ENCODE measurements at places on chromosomes 12 and 14. TPM values are rescaled to one million over a fixed set of nuclear protein-coding genes. Genes with fewer than 3 reads are reported as not detected.

DNA sequence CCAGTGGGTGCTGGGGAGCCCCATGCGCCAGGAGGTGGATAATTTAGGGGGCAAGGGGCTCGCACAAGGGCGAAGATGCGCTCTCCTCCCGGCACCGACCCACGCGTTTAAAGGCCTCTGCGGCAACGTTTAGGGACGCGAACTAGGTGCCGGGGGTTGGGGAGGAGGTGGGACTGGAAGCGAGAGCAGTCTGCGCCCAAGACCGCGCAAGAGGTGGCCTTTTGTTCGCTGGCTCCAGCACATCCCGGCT lies 1.3 kb downstream of the SLC38A1 start:
- peaks cover 17% of the 10 kb centered on the region for H3K27me3 ChIP-seq
- peak overlapping the region; percentile 67 for H3K4me3 ChIP-seq
- DNase-seq, result no peak
- H3K4me1 ChIP-seq, result peaks cover 16% of the 10 kb centered on the region
- no peaks in the 10 kb centered on the region for H3K36me3 ChIP-seq
- H3K27ac ChIP-seq, result peak overlapping the region; percentile 89

GRCh38 chr14:43042408-43042807 lies 1435.7 kb downstream of the LRFN5 start:
- DNase-seq, result no peak
- H3K36me3 ChIP-seq, result no peaks in the 10 kb centered on the region
- H3K27ac ChIP-seq, result no peak overlapping the region
- H3K4me1 ChIP-seq, result no peaks in the 10 kb centered on the region
- no peaks in the 10 kb centered on the region for H3K27me3 ChIP-seq

DNA sequence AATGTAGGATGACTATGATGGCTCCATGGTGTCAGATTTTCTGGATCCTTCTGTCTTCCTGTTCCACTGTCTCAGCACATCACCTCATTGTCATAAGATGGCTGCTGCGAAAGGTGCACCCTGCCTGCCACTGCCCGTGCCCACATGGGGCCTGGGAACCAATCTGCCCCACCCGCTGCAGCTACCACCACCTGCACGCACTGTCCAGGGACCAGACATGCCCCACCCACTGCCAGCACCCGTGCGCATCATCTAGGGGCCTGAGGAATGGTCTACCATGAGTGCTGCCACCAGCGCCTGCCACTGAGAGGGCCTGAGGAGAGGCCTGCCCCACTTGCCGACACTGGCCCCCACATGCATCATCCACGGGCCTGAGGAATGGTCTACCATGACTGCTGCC lies 23.8 kb downstream of the CYP46A1 start:
- no peak for DNase-seq
- no peaks in the 10 kb centered on the region for H3K27me3 ChIP-seq
- H3K4me3 ChIP-seq, result no peak overlapping the region
- no peaks in the 10 kb centered on the region for H3K36me3 ChIP-seq
- no peaks in the 10 kb centered on the region for H3K4me1 ChIP-seq

NYNRIN gene
- total RNA-seq, result 16.6 TPM

MSRB3 gene
- 61.3 TPM for total RNA-seq

GRCh38 chr12:124175704-124176103 lies 119.2 kb upstream of the RFLNA start:
- H3K27me3 ChIP-seq, result no peaks in the 10 kb centered on the region
- no peak overlapping the region for H3K27ac ChIP-seq
- H3K4me3 ChIP-seq, result no peak overlapping the region
- no peaks in the 10 kb centered on the region for H3K36me3 ChIP-seq
